ENCODE measurements at places on chromosomes 6 and 20. TPM values are rescaled to one million over a fixed set of nuclear protein-coding genes. Genes with fewer than 3 reads are reported as not detected.

DNA sequence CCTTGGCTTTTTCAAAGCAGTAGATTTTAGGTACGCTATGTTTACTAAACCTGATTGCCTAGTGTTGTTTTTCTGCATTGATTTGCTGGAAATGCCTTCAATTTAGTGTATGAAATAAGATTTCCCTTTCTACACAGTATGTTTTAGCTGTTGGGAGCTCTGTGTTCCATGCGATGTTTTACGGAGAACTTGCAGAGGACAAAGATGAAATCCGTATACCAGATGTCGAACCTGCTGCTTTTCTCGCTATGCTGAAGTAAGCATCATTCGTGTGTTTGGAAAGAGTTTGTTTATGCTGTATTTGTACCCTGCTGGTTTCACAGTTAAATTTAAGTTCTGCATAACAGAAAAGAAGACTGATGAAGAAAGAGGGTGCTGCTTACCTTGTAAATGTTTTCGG is 1.9 kb downstream of the BTBD3 start:
- no peak overlapping the region for H3K4me3 ChIP-seq
- no peak for DNase-seq

DNA sequence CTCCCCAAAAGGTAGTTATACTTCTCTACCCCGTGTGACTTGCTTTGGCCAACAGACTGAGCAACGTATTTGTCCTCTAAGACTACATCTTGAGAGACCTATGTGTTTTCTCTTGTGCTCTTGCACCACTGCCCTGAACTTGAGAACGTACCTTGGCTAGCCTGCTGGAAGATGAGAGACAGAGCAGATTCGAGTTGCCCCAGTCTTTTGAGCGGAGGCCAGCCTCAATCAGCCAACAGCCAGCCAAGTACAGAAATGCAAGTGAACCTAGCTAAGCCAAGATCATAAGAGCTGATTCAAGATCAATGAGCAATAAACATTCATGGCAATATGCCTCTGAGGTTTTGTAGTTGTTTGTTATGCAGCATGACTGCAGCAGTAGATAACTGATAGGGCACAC is 98.4 kb downstream of the PAK5 start:
- H3K36me3 ChIP-seq, result peaks cover 7% of the 10 kb centered on the region
- no peaks in the 10 kb centered on the region for H3K27me3 ChIP-seq
- no peak overlapping the region for H3K4me3 ChIP-seq
- DNase-seq, result no peak

DNA sequence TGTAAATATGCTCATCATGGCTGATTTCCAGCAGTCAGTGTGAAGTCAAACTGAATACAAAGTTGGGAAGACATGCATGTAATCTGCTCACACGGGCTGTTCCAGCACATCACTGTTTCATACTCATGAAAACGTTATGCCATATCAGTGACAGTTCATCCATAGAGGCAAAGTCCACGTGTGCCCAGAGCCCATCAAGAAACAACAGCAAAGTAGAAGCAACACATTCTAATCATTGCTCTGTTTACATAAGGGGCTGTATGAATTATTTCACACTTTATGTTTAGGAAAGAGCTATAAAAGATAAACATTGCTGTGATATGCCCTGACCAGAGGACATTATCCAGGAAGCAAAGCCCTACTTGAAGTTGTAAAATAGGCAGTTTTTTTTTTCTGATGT is 157.0 kb upstream of the ENPP5 start:
- no peaks in the 10 kb centered on the region for H3K27me3 ChIP-seq
- H3K4me3 ChIP-seq, result no peak overlapping the region
- no peaks in the 10 kb centered on the region for H3K36me3 ChIP-seq
- peaks cover 17% of the 10 kb centered on the region for H3K4me1 ChIP-seq

GRCh38 chr20:11248011-11248409 is 574.2 kb upstream of the JAG1 start:
- H3K4me3 ChIP-seq, result no peak overlapping the region
- no peak for DNase-seq
- no peaks in the 10 kb centered on the region for H3K27me3 ChIP-seq
- H3K27ac ChIP-seq, result no peak overlapping the region
- H3K36me3 ChIP-seq, result no peaks in the 10 kb centered on the region

- H3K4me1 ChIP-seq, result peaks cover 10% of the 10 kb centered on the region
- H3K27me3 ChIP-seq, result no peaks in the 10 kb centered on the region
- DNase-seq, result no peak
- H3K4me3 ChIP-seq, result no peak overlapping the region
- no peaks in the 10 kb centered on the region for H3K36me3 ChIP-seq
These were observed 89.1 kb downstream of the GRIK2 start for GRCh38 chr6:101482606-101483005.

DNA sequence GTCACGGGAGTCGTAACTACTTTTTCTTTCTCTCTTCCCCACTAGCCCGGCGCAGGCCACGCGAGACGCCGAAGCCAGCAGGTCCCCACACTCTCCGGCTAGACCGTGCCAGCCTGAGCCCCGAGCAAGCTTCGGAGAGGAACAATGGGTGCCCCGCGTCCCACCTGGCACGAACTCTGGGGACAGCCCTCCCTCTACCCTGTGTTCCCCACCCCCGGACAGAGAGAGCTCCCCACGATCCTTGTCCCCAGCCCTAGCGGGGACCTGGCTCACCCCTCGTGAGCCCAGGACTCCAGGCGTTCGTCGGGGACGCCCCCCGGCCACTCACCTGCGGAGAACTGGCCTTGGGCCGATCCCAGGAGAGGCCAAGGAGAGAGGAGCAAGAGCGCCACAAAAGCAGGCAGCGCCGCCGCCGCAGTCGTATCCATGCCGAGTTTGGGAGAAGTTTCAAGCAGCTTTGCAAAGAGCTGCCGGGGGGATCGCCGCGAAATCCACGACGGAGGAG is 416 bp downstream of the PTPRK start:
- peak overlapping the region; percentile 99 for H3K27ac ChIP-seq
- peak overlapping the region; percentile 86 for H3K4me3 ChIP-seq
- DNase-seq, result no peak
- peaks cover 5% of the 10 kb centered on the region for H3K27me3 ChIP-seq
- no peaks in the 10 kb centered on the region for H3K36me3 ChIP-seq

- H3K4me1 ChIP-seq, result peaks cover 62% of the 10 kb centered on the region
- peaks cover 7% of the 10 kb centered on the region for H3K36me3 ChIP-seq
- no peak overlapping the region for H3K4me3 ChIP-seq
- H3K27ac ChIP-seq, result no peak overlapping the region
- no peak for DNase-seq
These were observed 155.7 kb downstream of the AKAP7 start for GRCh38 chr6:131290955-131291354.

DNA sequence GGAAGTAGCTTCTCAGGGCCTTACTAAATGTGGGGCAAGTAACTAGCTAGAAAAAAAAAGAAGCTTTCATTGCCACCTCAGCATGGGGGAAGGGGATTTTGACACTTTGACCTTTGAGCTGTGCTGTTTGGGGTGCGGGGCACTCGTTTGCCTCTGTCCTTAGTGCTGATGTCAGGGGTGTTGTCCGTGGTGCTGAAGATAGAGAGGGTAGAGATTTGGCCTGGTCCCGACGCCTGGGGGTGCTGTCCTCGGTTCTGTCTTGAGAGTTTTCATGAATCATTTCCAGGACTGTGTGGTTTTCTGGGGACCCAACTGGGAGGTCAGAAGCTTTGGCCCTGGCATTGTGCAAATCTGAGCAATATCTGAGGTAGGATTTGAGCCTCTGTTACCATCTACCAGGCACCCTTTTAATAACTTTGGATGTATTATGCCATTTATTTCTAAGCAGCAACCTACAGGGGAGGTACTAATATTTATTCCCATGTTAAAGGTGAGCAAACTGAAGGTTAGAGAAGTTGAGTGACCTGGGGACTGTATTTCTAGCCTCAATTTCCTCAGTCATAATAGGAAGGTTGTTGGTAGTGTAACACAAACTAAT is 78.0 kb downstream of the DLGAP4 start:
- H3K36me3 ChIP-seq, result no peaks in the 10 kb centered on the region
- H3K4me3 ChIP-seq, result no peak overlapping the region
- H3K27me3 ChIP-seq, result no peaks in the 10 kb centered on the region
- no peaks in the 10 kb centered on the region for H3K4me1 ChIP-seq
- peak; percentile 88 for DNase-seq

DNA sequence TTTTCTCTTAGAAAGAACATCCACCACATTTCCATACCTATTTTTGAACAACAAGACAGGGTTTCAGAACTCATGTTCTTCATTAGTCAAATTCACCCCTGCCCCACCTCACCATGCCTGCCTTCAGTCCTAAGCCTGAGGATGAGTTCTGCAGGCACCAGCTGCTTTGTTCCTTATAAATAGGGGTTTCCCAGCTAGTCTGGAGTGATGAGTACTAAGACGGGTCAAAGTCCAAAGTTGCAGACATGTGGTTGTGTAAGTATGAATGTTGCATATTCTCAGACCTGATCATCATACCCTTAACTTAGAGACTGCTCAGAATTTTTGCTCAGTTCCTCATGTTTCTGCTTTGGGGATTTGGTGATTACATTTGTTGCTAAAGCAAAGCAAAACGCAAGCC is 257.7 kb upstream of the CDYL start:
- H3K27me3 ChIP-seq, result no peaks in the 10 kb centered on the region
- no peak for DNase-seq
- H3K36me3 ChIP-seq, result no peaks in the 10 kb centered on the region
- H3K4me3 ChIP-seq, result no peak overlapping the region
- peaks cover 10% of the 10 kb centered on the region for H3K4me1 ChIP-seq

- H3K27ac ChIP-seq, result no peak overlapping the region
- no peaks in the 10 kb centered on the region for H3K27me3 ChIP-seq
- no peaks in the 10 kb centered on the region for H3K36me3 ChIP-seq
- DNase-seq, result no peak
- H3K4me3 ChIP-seq, result no peak overlapping the region
- H3K4me1 ChIP-seq, result peaks cover 24% of the 10 kb centered on the region
These were observed 31.7 kb upstream of the VEGFA start for GRCh38 chr6:43738267-43738676.

HLA-DPB1 gene
- 23.9 TPM for total RNA-seq

CLDN20 gene
- not detected for total RNA-seq

OR11A1 gene
- not detected for total RNA-seq

KCNK16 gene
- total RNA-seq, result not detected

OPRL1 gene
- 2.2 TPM for total RNA-seq

ANKRD66 gene
- not detected for total RNA-seq

SNAP25 gene
- 0.41 TPM for total RNA-seq

FOXS1 gene
- not detected for total RNA-seq
